Glomerular endothelial cell (primary cell): ENCODE measurements at places on chromosomes 2 and 18.

DNA sequence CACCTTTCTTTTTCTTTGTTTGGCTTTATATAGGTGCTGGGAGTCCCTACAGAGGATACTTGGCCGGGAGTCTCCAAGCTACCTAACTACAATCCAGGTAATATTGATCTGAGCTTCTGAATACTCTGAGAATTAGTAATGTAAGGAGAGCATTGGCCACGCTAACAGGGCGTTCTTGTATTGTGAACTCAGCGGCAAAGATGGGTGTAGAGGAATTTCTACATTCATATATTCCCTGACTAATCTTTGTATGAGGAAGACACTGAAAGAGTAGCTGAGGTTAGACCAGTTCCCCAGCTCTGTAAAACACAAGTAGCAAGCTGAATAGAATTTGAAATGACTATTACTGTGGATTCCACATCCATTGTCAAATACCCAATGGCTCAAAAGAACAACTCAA, 48.5 kb downstream of the CDK15 start:
- DNase-seq = no peak

DNA sequence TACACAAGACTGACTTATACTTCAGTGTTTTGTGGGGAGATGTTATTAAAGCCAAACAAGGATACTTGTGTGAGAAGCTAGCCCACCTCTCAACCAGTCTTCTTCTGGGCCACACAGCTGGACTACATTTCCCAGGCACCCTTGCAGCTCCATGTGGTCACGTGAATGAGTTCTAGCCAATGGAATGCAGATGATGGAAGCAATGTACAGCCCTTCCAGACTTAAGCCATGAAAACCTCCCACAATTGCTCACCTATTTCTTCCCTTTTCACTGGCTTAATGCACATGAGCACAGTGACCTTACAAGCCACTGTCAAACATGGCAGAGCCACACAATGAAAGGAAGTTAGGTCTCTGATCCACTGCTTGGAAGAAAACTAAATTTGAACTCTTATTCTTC, 20.4 kb upstream of the FEZ2 start:
- peak; percentile 60 for DNase-seq

GRCh38 chr2:148781544-148781943, 93.5 kb upstream of the KIF5C start:
- DNase-seq = no peak

DNA sequence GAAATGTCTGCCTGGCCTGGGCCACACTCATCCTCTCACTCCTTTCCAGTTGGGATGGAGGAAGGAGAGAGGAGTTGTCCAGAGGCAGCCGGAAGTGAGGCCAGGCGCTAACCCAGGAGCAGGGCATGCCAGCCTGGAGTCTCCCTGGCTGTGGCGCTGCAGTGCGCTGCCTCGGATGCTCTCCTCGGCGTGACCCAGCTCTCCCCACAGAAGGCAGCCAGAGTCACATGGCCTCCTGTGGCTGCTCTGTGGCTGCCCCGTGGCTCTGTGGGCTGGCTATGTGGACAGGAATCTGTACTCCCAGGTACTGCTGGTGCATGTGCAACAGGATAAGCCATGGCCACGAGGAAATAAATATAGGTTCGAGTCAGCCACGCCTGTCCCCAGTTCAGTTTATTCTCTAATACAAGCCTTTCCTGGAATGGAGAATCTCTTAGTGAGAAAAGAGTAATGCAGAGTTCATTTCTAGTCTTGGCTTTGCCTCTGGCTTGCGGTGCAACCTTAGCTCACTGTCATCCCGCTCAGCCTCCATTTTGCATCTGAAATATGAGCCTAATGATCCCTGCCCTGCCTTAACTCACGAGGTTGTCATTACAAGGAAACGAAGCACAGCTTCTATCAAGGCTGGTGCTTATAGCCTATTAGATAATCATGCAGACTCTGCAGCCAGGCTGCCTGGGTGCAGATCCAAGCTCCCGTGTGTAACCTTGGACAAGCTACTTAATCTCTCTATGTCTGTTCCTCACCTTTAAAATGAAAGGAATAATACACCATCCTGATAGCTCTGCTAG, 106.3 kb downstream of the ANTXR1 start:
- DNase-seq = no peak
